ENCODE measurements at places on chromosomes 3 and 15.

DNA sequence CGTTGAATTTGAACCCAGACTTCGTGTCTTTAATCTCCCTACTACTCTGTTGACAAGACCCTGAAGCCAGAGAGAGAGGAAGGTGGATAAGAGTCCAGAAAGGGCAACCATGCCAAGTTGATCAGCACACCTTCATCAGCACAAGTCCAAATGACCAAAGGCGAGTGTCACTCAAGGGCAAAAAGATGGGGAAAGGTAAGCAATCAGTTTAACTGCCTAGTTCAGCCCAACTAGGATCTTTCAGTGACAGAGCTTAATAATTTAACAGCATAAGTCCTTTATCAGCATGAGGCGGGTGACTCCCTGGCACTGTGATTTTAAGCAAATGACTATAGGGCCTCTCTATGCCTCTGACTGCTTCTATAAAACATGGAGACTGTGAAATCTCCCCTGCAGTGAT, 6.2 kb downstream of the SUCLG2 start:
- DNase-seq, result no peak

DNA sequence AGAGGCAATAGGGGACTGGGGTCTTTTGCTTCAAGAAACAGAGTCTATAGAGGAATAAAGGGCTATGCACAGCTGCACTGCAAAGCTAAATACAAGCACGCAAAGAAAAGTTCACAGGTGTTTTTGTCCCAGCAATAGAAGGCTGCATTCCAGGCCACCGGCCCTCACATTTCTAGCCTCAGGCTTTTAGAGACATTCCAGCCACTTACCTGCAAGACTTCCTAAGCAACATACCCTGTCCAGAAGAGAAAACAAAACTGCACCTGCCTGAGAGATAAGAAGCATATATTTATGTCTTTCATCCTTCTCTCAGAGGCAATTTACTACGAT, 220.5 kb downstream of the OPA1 start:
- DNase-seq, result no peak

- DNase-seq, result no peak
These were observed 32.9 kb downstream of the PCYT1A start for GRCh38 chr3:196254376-196255283.

GRCh38 chr3:177478170-177478867, 281.0 kb upstream of the TBL1XR1 start:
- peak; percentile 80 for DNase-seq

DNA sequence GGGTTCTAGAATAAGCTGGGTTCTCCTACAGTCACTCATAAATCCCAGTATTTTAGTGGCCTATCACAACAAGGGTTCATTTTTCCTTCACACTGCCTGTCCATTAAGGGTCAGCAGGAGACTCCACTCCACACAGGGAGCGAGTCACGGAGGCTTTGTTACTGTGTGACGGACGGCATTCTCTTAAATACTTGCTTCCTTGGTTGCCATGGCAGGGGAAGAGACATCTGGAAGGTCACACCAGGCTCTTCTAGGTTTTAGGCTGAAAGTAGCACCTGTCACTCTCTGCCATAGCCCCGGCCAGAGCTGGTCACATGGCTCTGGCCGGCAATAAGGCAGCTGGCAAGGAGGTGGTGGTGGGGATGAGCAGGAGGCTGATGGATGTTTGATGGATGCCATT, 89.4 kb upstream of the ANKRD34C start:
- no peak for DNase-seq

DNA sequence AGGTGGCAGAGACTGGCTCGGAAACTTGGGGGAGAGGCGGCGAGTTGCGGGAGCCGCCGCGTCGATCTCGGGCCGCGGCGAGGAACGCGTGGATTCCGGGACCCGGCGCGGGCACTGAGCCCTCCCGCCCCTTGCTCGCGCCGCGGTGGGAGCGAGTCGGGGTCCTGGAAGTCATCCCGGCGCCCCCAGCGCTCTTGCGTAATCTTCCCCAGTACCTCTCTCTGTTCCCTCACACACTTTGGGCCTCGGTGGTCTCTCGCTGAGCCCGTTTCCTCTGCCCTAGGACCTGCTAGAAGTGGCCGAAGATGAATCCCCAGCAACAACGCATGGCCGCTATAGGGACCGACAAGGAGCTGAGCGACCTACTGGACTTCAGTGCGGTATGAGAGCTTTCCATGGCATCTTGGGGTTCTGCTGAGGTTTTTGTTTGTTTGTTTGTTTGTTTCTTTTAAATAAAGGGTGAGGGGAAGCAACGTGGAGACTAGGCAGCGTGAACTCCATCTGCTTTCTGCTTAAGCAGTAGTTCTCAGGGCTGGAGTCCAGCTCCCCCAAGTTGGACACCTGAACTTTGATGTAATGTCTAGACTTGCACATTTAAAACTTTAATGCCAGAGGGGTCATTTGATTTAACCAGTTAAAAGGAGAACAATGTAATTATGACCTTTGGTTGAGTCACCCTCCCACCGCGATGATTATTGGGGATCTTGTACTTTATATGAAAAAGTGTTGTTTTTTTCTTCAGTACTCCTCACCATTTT, 1.3 kb downstream of the TCF12 start:
- DNase-seq, result no peak

GRCh38 chr3:36918050-36918449, 26.8 kb downstream of the TRANK1 start:
- DNase-seq, result no peak

DNA sequence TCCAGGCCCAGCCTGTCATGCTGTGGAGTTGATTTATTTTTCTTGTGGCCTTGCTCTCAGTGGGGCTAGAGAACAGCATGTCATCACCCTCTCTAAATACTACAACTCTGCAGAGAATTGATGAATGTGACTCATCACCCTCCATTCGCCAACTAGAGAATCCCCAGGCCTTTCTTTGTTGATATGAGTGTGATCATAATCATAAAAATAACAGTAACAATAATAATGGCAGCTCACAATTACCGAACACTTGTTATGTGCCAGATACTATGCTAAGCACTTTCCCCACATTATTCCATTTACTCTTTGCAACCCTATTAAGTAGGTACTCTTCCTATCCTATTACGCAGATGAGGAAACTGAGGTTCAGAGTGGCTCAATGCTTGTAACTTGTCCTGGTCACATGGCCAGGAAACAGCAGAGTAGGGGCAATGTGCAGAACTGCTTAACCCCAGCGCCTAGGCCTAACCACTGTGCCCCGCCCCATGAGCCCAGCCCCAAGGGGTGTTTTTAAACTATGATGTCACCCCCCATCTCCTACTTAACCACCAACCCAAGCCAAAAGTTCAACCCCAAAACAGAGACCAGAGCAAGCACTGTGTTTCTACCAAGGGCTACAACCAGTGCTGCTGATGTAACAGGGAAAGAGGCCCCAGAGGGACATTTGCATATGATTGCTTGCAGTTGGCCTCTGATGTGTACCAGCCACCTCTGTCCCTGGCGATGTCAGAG, 104.5 kb downstream of the ADCY5 start:
- DNase-seq, result no peak

- no peak for DNase-seq
These were observed 28.8 kb upstream of the TF start for GRCh38 chr3:133717424-133717823.

DNA sequence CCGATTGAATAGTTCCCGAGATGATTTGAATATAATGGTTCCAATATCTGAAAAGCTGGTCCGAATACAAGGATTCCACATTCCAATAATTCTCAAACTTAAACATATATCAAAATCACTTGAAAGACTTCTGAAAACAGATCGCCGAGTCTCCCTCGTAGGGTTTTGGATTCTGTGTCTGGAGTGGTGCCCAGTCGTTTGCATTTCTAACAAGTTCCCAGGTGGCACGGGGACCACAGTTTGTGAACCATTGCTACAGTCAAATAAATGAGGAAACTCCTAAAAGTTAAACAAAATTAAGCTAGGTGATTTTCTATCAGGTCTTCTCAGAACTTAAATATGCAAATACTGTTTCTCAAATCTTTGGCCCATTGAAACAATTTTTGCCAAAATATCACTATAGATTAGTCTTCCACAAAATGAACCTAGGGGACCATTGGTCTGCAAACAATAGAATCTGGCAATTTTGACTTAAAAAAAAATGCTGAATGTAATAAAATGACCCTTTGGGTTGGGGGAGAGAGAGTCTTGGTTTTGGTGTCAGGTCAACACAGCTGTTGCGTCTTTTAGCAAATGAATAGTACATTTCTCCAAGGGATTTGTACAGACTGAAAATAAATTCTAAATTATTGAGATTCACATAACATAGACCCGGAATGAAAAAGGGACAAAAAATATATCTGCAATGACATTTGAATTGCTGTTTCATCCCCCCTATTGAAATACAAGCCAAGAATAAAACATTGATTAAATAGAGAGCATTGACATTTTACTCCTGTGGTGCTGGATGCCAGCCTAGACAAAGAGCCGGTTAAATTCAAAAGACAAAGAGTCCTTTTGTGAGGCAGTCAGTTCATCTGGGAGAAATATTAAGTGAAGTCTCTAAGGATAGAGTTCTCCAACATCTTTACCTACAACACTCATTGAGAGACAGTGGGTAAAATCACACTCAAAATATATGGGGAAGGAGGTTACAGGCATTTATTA, 175.7 kb upstream of the ADAMTS9 start:
- DNase-seq, result no peak

DNA sequence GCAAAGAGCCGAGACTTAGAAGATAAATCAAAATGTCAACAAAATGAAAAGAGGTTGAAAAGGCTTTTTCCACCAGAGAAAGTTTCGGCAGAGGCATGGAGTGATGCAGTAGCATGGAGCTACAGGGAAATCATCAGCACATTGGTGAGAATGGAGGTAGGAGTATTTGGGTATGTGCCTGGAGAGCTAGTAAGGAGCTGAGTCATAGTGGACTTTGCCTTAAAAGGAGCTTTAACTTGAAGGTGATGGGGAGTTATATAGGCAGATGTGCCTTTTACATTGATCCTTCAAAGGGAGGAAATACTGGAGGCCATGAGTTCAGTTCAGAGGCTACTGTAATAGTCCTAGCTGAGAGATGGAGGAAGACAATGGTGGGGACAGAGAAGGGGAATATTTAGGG, 44.3 kb downstream of the IL5RA start:
- no peak for DNase-seq

GRCh38 chr15:92025706-92026270, 172.3 kb downstream of the SLCO3A1 start:
- DNase-seq, result no peak

DNA sequence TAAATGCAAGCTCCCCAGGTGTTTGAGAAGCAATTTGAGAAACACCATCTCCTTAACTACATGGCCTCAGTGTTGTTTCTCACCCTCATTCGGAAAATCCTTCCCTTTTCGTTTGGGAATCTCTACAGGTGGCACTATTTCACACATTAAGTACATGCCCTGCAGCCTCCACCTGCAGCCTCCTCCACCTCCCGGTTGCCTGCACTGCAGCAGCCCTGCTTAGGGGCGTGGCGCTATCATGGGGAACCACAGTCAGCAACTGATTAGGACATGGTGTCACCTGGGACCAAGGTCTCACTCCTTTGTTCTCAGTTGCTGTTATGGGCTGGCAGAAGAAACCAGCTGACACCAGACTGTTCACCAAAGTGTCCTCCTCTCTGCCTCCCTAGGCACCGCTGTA, 11.7 kb upstream of the ZNF774 start:
- no peak for DNase-seq

DNA sequence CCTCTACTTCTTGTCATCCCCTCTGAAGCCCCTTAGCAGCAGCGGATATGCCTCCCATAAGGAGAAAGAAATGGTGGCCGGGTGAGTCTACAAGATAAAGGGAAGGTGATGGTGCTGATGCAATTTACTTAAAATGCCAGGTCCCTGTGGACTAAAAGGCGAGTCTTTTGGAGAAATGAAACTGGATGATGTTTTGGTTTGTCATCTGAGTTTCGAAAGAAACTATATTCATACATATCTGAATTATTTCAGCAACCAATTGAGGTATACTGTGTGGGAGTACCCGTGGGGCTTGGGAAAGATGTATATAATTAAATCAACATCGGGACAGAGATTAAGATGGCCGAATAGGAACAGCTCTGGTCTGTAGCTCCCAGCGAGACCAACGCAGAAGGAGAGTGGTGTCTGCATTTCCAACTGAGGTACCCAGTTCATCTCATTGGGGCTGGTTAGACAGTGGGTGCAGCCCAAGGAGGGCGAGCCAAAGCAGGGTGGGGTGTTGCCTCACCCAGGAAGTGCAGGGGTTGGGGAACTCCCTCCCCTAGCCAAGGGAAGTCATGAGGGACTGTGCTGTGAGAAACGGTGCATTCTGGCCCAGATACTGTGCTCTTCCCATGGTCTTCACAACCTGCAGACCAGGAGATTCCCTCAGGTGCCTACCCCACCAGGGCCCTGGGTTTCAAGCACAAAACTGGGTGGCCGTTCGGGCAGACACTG, 210.6 kb upstream of the CHRM5 start:
- DNase-seq, result no peak

DNA sequence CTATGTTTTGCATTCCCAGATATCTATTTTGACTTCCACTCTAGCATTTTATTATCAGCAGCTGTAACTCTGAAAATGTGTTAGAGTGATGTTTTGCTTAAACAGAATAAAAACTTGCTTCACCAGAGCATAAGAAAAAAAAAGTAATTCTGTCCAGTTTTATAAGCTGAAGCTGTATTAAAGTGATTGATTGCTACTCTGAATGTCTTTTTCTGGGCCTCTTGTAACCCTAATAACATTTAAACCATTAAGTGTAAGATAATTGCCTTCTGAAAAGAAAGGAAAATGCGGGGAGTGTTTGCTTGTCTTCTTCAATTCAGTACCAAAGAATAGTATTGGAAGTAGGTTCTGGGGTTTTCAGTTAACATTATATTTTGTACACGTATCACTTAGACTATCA, 57.9 kb upstream of the UBE2E1 start:
- DNase-seq, result no peak

GRCh38 chr3:139284221-139284620, 59.6 kb upstream of the MRPS22 start:
- DNase-seq, result peak; percentile 72

DNA sequence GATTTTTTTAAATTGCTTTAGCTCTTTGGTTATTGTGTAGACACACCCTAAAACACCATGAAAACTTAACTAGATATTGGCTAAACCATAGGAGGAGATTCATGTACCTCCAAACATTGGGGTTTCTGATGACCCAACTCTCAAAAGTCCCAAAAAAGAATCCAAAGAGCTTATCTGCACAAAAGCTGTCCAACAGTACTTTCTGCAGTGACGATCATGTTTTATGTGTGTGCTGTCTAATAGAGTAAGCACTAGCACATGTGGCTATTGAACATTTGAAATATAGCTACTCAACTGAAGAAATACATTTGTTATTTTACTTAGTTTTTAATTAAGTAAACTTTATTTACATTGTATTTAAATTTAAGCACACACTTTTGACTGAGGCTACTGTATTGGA, 818.2 kb upstream of the LMCD1 start:
- DNase-seq, result no peak

DNA sequence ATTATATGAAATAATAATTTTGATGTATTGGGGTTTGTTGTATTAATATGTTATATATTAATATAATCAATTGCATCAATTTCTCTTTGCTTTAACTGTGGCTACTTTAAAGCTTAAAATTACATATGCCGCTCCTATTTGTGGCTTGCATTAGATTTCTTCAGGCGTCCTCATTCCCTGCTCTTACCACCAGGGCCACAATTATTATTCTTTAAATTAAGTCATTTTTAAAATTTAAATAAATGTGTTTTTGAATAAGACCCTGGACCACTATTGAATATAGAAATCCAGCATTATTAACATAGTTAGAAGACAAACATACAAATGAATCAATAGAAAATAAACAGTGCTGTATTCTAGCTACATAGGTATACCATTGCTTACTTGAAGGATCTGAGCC, 55.5 kb upstream of the SNTN start:
- DNase-seq, result no peak
